Germinal center (tissue), 1 donor: ENCODE measurements at places on chromosomes 16 and 17.
A peak's percentile ranks its signal among the peaks of the same experiment; 100 is the strongest.

DNA sequence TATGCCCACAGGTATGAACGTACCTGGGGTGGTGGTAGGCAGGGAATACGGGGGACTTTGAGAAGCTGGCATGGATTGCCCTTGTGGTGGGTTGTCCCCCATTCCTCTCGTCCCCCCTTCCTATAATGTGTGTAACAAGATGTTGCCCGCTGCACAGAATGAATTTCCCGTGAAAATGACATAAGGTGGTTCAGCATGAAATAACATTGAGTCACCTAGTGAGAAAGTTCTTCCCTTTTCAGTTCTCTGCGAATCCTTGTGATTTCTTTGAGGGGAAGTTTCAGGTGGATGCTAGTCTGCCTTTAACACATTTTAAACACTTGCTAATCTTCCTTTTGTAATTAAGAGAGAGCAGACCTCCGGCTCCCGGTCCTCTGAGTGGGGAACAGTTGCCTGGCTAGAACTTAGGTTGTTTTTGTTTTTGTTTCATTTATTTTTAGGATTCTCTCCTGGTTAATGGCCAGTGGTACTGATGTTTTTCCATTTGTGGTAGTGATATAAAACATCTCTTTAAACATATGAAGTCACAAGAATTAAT is 58.9 kb downstream of the RAP1GAP2 start:
- DNase-seq: no peak

GRCh38 chr16:78606545-78606944 is 507.1 kb downstream of the WWOX start:
- DNase-seq: no peak

DNA sequence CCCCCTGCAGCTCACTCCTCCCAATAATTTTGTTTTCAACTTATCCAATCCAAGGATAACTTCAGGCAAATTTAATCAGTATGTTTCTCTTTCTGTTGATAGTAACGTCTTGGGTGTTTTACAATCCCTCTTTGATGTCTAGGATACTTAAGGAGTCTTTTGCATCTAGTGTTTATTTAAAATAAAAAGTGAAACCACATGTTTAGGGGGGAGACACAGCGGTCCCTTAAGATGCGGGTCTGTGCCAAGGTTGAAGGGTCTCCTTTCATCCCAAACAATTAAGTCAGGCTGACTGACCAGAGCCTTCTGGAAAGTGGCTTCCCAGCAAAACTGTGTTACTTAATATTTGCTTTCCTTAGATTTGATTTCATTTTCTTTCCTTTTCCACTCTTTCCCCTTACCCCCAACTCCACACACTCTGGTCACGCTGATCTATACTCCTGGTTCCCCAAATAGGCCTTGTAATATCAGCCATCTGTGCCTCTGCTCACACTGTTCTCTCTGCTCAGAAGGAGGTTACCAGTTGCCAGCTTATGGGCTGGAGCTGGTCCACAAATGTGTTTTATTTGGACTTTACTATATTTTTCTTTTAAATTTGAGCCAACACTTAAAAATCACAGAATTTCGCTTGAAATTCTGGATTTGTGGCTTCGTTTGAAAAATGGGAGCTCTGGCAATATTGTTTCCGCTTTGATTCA is 11.2 kb downstream of the ANKS4B start:
- no peak for DNase-seq

DNA sequence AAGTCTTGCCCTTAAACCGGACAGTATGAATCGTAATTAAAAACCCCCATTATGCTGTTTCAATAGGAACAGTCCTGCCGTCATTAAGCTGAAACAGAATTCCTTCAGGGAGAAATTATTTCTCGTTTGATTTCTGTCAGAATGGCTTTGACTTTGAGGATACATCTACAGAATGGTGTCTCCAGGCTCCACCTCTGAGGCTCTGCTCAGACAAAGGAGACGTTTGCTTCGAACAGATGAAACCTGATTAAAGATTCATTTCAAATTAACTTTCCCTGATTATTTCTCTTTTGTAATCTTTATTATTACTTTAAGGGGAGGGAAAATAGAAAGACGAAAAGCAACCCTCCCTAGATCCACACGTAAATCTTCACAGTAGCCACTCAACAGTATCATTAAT is 106.9 kb downstream of the TMEM114 start:
- DNase-seq: no peak

- no peak for DNase-seq
Observed at GRCh38 chr17:40951011-40951622, 13.7 kb upstream of the KRT23 start.

GRCh38 chr16:78987666-78988065 is 612.9 kb downstream of the MAF start:
- no peak for DNase-seq

DNA sequence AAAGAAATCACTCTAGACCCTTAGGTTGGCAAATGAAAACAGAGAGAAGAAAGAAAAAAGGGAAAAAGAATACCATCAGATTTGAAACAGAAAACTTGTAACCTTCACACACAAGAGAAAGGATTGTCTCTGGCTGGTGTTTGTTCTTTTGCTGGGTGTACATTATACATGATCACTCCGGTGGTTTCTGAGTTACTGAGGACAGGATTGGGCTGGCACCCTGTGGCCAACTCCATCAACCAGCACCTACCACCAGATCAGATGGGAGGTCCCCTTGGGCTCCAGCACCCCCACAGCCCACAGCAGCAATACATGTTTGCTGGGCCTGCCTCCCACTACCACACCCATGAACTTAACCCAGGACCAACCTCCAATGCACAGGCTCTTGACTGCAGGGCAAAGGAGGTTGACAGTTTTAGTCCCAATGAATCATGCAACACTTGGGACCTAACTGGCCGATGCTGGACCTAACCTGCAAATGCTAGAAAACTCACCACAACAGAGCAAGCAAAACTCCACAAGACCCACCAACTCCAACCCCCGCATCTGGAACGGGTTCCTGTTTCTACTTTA is 308.3 kb downstream of the SOX9 start:
- DNase-seq: no peak

- DNase-seq: peak; percentile 88
Observed at GRCh38 chr16:85986931-85987749, 88.2 kb downstream of the IRF8 start.

- DNase-seq: no peak
Observed at GRCh38 chr16:2884041-2884451, 1.0 kb downstream of the FLYWCH2 start.

DNA sequence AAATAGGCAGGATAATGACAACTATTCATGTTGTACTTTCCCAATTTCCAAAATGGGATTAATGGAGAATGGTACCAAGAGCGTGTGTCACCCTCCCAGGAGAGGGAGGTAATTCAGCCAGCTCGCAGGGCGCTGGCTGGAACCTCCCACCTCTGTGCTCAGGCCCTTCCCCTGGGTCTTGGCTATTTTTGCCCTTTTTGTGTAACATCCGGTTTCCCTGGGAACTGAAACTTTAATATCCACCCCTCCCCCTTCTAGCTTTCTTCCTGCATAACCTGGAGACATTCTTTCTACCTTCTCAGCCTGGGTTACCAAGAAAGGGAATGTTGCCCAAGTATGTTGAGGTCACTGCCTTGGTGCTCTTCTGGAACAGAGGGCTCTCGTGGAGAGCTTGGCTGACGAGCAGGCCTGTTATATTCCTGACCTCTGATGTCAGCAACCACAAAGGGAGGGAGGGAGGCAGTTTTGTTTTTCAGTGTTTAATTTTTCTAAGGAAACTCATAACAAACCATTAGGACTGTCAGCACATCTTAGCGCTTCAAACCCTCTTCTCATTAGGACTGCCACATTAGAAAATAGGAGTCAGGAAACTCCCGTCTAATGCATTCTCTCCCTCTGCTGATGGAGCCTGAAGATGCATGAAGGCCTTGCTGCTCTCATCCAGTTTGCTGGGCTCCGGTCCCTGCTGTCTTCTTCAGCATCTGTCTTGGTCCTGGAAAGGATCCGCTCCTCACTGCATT is 25.6 kb downstream of the ITGB3 start:
- DNase-seq: peak; percentile 83

DNA sequence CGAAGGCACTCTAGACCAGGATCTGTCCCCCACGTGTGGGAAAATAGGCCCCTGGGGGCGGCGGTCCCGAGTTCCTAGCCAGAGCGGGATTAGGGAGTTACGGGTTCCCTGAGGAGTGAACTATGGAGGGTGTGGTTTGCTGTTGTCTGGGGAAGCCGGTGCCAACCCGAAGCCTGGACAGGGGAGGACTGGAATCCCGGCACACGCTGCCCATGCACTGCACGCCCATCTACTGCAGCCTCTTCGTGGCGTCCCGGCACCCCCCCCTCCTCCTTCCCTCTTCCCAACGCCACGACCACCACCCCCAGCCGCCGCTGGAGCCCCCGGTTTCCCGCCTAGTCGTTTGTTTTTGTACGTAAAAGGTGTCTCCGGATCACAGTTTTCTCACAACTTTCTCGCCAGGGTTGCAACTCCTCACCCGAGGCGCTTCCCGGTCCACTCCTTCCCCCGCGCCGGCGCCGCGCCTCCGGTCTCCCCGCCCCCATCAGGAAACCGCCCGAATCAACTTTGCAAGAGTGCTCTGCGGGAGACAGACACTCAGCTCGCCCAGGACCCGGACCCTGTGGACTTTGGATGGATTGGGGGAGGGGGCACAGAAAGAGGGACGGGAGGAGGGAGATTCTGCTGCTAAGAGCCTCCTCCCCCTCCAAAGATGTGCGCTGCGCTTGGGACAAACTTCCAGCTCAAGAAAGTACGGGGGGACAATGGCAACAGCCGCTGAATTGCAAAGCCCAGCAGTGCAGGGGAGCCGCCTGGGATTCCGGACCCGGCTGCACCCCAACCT is 1.4 kb upstream of the LHX1 start:
- DNase-seq: no peak

- no peak for DNase-seq
Observed at GRCh38 chr16:11160676-11161115, 95.3 kb downstream of the SOCS1 start.

GRCh38 chr16:85682516-85682915 is 6.2 kb downstream of the GINS2 start:
- no peak for DNase-seq

GRCh38 chr16:10949424-10949970 is 5.1 kb downstream of the CLEC16A start:
- DNase-seq: peak; percentile 84

DNA sequence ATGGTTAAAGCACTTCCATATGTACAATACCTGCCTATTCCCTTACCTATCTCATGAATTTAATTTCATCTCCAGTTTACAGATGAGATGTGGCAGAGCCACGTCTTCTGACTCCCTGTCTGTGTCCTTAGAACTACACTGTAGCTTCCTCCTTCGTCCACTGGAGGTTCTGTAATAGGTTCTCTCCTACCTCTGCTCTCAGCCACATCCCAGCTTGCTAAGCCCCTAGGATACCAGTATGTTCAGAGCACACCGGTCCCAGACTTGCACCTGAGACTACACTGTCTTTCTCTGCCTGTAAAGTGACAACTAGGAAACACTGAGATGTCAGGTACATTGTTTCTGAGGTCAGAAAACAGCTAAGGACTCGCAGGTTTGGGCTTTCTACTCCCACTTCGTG is 3.8 kb upstream of the RASL10B start:
- no peak for DNase-seq

DNA sequence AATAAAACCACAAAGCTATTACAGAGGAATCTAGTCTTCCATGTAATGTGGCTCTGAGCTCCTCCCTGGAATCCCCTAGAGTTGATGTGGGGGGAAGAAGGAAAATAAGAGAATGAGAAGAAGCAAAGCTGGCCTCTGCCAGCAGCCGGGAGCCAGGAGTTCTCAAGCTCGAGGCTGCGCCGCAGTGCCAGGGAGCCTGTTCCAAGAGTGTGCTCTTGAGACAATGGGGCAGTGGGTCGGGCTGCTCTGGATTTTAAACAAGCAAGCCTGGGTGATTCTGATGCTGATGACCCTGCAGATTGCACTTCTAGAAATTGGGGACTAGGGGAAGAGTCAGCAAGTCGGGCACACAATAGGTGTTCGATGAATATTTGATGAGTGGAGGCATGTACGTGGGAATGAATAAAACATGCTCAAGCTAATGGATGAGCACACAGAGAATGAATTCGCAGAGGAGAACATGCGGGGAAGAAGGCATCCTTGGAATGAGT is 119.9 kb downstream of the CMIP start:
- DNase-seq: no peak

DNA sequence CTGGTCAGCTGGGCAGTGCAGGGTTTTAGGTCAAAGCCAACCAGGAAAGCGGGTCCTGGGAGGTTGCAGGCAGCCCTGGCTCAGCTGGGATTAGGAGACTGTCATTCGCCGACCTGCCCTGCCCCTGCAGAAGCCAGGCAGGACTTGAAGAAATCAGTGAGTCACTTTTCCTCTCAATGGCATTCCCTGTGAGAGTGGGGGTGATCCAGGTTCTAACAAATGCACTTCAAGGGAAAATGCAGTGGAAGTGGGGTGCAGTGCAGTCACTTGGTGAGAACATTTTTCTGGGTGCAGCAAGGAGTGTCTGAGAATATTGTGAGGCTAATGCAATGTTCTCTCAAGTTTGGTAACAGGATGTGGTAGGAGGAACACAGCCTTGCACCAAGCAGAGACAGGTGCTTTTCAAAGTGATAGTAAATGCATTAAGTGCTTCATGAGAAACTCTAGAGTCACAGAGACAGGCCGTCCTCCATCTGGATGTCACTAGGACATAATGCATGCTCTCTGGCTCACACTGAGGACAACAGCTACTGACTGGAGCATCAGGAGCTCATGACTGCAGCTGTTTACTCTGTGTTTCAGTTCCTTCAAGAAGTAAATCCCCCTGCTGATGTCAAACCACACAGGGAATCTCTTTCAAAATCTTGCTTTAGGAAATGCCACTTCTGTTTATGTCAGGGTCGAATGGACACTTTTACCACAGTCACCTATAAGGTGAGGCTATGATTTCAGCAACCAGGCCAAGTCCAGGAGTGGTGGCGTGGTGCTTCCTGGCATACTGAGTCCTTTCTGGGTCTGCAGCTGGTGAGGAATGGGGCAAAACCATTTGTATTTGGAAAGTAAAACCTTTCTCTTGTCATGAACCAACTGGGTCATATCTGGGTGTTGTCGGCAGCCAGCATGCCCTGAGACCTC is 16.7 kb downstream of the CDK5R1 start:
- DNase-seq: peak; percentile 60

DNA sequence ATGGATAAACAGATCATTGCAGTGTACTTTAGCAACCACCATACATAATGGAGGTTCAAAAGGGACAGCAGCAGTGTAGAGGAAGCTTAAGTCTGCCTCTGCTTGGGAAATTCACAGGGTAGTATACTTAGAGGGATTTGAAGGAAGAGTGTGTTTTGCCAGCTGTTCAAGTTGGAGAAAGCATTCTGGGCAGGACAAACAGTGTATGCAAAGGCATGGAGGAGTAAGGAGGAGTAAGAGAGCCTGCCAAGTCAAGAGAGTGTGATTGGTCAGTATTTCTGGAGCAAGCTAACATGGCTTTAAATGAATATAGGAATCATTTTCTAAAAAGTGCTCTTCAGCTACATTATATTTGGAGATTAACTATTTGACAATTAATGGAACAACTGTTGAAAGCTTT is 22.9 kb upstream of the PHAF1 start:
- DNase-seq: no peak

- DNase-seq: no peak
Observed at GRCh38 chr17:80603396-80603795, 58.8 kb downstream of the RPTOR start.

- no peak for DNase-seq
Observed at GRCh38 chr16:66605177-66605978, 874 bp downstream of the CMTM3 start.

GRCh38 chr17:57975044-57975443 is 13.0 kb downstream of the VEZF1 start:
- no peak for DNase-seq
